AG08395 (cell line): ENCODE measurements at places on chromosomes 6 and 20.

DNA sequence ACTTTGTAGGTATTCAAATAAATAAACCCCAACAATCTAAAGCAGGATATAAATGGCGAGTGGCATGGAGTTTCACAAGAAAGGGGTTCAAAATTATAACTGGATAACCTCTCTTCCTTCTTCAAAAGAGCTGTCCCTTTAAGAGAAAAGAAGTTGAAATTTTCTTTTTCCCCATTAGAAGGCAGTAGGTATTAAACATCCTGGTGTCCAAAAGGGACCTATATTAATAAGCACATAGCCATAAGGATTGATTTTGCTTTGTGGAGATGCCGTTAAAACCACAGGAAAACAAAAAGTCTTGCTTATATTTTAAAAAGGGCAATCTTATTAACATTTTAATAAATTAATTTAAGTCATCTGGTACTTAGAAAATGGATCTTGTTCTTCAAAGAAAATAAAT is 76.5 kb downstream of the LYRM4 start:
- DNase-seq, result no peak

DNA sequence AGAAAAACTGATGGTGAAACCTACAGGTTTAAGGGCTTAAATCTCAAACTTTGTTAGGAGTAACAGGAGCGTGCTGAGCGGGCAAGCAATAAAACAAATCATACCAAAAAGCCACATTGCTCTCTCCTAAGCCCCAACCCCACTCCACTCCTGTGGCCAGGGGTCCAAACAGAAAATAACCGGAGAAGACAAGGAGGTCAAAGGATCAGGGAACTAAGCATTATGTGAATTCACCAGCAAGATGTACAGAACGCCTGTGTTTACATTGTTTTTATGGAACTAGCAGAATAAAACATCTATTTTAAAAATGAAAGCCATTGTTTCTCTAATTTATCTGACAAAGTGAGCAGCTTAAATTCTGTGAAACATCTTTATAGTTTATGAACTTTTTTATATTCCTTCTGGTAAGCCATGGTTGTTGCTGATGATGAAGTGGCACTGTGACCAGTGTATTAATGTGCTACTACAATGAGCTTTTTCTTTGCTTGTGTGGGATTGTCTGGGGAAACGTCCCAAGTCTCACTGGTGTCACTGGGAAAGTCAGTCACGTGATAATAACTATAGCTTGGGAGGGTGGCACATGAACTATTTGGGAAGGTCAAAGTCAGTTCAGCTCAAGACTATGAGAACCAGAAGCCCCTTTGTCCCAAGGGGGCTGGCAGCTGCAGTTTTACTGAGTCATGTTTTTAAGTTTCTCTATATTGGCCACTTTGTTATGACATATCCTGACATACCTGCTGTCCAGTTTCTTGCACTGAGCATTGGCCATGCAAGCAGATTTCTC is 9.8 kb downstream of the FAM210B start:
- no peak for DNase-seq

- no peak for DNase-seq
Observed at GRCh38 chr6:72755752-72756151, 133.9 kb downstream of the KCNQ5 start.

- DNase-seq, result no peak
Observed at GRCh38 chr6:100763617-100764241, 117.4 kb downstream of the ASCC3 start.

- DNase-seq, result no peak
Observed at GRCh38 chr20:45959126-45959525, 12.9 kb downstream of the ZNF335 start.

DNA sequence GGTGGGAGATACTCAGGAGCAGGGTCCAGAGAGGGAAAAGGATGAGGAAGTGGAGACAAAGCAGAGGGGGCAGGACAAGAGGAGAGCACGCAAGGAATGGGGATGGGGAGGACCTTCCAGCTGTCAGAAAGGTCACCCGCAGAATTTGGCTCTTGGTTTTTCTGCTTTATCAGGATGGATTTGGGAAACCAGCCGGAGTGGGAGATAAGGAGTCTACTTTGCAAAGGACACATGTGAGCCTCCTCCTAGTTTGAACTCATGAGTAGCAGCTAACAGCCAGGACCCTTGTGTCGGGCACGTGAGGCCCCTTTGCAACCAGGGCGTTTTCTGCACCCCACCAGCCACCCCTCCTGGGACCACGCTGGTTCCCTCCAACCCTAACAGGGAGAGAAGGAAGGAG is 7.6 kb upstream of the MICA start:
- no peak for DNase-seq

- DNase-seq, result no peak
Observed at GRCh38 chr6:133418108-133418507, 177.0 kb downstream of the EYA4 start.

DNA sequence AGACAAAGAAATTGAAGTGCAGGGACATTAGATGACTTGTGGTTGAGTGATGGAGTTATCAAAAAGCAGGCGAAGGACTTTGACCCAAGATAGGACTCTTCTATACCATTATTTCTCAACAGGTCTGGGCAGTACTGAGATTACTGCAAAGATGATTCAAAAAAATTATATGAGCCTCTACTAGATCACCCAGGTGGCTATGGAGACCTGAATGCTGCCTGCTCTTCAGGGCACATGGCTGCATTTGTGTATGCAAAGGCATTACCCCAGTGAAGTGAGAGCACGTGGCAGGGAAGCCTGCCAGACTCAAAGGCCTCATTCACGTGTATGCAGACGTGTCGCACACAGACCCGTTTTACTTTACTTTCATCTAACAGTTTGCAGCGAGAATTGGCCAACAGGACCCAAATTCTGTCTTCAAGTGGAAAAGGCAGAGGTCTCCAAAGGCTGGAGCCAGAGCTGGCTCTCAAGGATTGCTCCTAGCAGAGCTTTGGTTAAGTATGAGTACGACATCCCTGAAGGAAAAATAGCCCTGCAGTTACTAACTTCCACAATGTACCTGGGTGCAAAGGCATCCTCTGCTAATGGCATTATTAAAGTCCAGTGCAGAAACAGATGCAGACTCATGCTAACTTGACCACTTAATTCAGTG is 113.8 kb upstream of the ARMC2 start:
- no peak for DNase-seq
